ENCODE measurements at places on chromosomes 1 and 21. TPM values are rescaled to one million over a fixed set of nuclear protein-coding genes. Genes with fewer than 3 reads are reported as not detected.

DNA sequence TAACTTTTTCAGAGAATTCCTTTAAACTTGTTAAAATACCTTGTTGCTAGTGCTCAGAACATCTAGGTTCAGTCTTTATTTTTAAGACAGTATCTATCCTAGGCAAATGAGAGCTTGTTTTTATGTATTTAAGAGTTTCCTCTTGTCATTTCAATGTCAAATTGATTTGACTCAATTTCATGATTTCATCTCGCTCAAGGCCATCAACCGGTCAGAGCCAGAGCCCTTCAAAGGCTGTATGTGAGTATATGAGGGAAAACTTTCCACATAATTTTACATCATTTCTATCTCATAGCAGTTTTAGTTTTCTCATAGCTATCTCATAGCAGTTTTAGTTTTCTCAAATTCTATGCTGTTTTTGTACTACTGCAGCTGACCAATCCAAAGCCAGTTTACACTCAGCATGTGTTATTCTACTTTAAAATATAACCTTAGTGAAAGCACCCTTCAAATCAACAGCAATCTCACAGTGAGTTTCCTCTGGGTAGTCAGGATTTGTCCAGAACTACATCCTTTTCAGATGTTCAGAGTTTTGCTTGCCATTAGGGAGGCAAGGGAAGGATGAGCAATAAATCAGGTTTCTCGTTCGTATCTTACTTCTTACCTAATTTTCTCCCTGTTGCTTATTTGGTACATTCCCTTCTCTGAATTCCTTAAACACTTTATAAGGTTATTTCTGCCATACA, 12.7 kb downstream of the HNRNPU start:
- DNase-seq = no peak

GRCh38 chr1:180169640-180170195, 15.0 kb downstream of the QSOX1 start:
- DNase-seq = no peak

DNA sequence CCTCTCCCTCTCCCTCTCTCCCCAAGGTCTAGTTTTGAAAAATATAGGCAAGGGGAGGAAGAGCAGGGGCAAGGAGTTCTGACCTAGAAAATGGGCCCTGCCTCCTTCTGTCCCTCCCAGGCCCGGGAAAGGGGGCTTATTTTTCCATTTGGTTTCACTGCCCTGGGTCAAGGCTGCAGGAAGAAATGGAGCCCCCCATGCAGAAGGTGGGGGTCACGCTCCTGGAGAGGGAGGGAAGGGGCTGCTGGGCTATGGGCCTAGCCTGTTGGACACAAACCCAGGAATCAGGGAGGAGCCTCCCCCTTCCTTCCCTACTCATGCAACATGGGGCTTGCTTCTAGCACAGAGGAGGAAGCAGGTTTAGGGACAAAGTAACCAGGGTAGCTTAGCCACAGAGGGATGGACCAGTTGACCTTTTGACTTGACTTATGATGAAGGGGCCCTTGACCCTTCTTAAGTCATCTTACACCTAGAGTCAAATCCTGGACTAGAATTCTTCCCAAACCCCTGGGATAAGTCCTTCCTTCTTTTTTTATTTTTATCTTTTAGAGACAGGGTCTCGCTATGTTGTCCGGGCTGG, 70.4 kb upstream of the SSBP3 start:
- DNase-seq = no peak

GRCh38 chr1:15353839-15354579, 55.7 kb upstream of the EFHD2 start:
- no peak for DNase-seq

DNA sequence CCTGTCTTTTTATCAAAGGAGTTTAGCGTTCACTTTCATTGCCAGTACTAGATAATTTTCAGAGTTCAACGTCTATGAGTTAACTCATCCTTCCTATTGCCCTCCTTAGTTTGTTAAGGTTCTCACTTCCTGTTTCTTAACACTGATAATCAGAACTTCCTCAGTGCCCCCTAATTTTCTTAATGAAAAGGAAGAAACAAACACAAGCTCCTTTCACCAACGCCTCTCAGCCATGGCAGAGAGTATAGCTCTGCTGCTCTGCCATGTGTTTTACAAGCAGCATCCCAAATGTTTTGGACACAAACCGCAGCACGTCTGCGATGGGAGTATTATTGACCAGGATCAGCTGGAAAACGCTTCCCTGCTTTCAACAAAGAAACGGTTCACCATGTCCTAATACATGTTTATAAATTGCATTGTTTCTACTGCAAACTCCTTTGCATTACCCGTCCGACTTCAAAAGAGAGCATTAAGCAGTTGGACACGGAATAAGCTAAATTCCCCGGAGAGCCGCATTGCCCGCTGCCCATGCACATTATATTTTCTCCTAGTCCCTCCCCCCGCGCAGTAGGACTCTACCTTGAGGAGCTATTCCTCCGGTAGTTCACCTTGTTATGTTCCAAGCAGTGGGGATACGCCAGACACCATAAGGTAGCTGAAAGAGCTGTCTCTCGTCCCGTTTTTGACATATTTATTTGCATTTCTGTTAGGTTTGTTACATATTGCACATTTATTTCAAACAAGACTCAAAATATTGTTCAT, 561 bp downstream of the OLFM3 start:
- no peak for DNase-seq

DNA sequence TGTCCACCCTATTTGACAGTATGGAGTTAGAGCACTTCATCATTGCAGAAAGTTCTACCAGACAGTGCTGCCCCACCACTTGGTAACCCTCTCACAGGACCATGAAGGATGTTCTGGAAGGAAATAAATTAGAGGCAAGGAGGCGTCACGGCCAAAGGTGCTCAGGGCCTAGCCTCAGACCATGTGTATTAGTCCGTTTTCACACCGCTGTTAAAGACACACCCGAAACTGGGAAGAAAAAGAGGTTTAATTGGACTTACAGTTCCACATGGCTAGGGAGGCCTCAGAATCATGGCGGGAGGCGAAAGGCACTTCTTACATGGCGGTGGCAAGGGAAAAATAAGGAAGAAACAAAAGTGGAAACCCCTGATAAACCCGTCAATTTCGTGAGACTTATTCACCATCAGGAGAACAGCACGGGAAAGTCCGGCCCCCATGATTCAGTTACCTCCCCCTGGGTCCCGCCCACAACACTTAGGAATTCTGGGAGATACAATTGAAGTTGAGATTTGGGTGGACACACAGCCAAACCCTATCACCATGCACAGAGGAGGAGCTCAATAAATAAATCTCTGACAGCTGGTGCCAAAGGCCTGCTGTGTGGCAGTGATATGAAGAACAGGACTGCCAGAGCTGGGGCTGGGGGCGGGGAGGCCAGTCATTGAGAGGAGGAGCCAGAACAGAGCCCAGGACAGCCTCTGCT, 75.8 kb downstream of the FHAD1 start:
- DNase-seq = no peak

- DNase-seq = no peak
These were observed 156.8 kb downstream of the NTPCR start for GRCh38 chr1:233107130-233107660.

DNA sequence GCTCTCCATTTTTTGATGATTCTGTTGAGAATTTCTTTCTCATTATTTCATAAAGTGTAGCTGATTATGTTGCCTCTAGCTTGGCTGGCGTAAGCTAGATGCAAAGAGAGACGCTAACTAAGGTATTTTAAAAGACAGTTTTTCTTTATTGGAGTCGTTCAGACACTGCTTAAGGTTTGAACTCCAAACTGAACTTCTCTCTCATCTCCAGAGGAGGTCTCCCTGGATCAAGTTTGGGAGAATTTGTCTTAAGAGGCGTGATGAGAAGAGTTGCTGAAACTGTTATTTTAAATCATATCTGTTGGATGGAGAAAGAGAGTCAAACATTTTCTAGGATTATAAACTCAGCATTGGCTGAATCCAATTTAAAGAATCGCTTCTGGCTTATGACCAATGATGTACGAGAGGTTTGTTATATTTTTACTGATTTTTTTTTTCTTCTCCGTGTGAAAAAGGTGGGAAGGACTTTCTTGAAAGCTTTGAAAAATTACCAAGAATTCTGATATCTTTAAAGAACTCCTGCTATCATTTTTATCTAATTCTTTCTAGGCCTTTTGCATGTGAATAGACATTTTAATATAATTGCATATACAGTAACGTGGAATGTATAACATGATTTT, 34.0 kb downstream of the MAP3K7CL start:
- DNase-seq = no peak

The MSH4 gene
- total RNA-seq = 0.32 TPM

The VANGL1 gene
- total RNA-seq = 7.5 TPM

The HES2 gene
- total RNA-seq = 3.6 TPM

The KCNT2 gene
- total RNA-seq = 3.0 TPM

The LRRC38 gene
- 0.15 TPM for total RNA-seq

The PDZK1IP1 gene
- total RNA-seq = 42.3 TPM
